ENCODE measurements at places on chromosomes 6 and 20.

DNA sequence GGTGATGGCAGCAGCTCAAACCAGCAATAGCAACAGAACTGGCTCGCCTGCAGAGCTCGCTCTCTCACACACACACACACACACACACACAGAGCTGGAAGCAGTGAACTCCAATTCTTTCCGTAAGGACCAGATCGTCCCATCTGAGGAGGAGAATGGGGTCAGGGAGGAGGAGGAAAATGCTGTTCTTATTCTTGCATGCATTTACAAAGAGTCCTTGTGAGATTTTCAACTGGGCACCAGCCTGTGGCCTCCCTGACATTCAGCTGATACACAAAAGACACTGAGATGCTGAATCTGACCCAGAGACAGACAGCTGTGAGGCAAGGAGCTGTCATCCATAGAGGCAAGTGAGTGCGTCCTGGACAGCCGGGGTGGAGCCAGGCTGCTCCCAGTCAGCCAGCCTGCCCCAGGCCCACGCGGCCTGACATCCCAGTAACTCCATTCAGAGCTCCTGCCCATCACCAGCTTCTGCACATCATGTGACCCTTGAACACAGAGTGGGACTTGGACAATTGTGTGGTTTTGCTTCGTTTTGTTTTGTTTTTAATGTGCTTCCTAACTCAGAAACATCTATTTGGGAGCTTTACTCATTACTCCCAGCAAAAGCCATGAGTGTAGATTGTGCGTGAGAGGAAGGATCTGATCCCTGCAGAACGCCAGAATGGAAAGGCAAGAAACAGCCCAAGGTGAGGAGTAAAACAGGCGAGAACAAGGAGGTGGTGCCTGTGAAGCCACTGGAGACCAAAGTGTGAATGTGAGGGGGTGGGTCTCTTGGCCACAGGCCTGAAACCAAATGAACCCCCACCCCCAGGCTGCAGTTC is 2.1 kb downstream of the SERPINB9 start:
- no peak for DNase-seq

DNA sequence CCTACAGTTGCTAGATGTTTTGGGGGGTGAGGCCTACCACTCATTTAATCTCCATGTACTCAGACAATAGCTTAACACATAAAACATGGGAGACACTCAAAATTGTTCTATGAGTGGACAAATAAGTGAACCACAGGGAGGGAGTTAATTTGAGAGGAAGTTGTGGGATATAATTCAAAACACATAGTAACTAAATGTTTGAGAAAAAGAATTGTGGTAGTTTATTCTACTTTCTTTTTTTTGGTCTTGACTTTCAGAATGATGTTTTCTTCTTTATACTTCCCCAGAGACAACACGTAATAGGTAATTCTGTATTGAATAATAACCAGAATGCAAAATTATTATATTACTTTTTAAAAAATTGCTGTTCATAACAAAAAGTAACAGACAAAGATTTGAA is 453.8 kb downstream of the RFPL4B start:
- no peak for DNase-seq

- no peak for DNase-seq
Measured at GRCh38 chr6:121571455-121571854, 136.0 kb downstream of the GJA1 start.

DNA sequence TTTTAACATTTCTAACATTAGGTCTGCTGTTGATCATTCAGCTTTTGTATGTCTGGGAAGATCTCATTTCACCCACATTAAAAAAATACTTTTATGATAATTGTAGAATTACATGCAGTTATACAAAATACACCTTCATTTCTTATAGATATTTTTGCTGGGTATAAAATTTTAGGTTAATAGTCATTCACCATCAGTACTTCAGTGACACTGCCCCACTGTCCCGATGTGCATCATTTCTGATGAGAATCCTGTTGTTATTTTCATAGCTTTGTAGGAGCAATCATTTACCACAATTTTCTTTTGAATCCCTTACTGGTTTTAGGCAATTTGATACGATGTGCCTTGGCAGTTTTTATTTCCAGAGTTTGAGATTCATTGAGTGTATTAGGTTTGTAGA is 173.6 kb downstream of the JARID2 start:
- no peak for DNase-seq

DNA sequence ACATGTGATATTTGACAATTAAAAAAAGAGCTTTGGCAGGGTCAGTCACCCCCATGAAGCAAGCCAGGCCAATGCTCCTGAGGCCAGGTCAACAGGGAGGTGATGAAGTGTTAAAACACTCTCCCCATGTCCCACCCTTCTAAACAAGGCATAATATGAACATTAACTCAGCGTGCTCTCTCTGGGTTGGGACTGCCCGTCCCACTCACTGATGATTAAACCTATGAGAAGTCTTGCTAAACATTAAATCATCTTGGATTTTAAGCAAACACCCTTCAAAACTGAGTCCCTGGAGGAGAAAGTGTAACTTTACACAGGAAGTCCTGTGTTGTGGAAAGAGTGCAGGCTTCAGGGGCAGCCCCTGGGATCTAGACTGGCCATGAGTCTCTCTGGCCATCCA is 558.5 kb downstream of the CD83 start:
- DNase-seq = no peak

DNA sequence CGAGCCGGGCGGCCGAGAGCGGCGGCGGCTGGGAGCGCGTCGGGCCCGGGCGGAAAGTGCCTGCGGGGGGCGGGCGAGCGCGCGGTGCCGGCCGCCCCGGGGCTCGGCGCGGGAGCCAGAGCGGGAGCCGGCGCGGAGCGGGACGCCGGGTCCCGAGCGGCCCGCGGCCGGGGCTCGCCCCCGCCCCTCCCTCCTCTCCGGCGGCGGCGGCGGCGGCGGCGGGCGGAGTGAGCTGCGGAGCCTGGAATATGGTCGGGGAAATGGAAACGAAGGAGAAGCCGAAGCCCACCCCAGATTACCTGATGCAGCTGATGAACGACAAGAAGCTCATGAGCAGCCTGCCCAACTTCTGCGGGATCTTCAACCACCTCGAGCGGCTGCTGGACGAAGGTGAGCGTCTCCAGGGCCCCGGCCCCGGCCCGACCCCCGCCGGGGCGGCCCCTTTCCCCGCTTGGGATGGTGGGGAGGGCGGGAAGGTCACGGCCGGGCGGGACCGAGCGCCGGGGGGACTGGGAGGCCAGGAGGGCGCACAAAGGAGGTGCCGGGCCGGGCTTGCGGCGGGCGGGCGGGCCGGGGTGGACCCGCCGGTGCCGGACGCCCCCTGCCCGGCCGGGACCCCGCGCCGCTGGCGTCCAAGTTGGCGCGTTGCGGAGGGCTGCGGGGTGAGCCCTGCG is 565 bp downstream of the QKI start:
- no peak for DNase-seq

GRCh38 chr6:52399511-52400312 is 20.4 kb upstream of the EFHC1 start:
- no peak for DNase-seq

DNA sequence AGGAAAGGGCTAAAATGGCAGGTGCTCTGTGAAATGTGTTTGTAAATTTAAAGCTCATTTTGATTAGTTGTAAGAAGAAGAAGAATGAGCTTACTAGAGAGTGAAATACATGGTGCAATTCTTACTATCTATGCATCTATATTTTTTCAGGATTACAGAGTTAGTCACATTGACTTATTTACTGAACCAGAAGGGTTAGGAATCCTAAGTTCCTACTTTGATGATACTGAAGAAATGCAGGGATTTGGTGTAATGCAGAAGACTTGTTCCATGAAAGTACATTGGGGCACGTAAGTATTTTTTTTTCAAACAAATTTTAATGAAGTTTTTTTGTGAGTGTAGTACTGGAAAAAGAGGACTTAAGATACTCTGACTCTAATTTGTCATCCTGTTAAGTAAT is 99.3 kb downstream of the RTN4IP1 start:
- DNase-seq = no peak

- no peak for DNase-seq
Measured at GRCh38 chr6:25175196-25175595, 104.0 kb upstream of the CARMIL1 start.
